IPS-NIHi11 (cell line): ENCODE measurements at places on chromosomes 2 and 18.

- no peak for DNase-seq
Observed at GRCh38 chr2:60408207-60408606, 145.2 kb downstream of the BCL11A start.

GRCh38 chr18:45324495-45325113 lies 290.7 kb upstream of the SLC14A2 start:
- DNase-seq, result peak; percentile 67

GRCh38 chr18:79380816-79381806 lies 14.6 kb upstream of the NFATC1 start:
- peak; percentile 92 for DNase-seq

GRCh38 chr2:168632709-168633121 lies 169.7 kb upstream of the NOSTRIN start:
- peak; percentile 34 for DNase-seq

DNA sequence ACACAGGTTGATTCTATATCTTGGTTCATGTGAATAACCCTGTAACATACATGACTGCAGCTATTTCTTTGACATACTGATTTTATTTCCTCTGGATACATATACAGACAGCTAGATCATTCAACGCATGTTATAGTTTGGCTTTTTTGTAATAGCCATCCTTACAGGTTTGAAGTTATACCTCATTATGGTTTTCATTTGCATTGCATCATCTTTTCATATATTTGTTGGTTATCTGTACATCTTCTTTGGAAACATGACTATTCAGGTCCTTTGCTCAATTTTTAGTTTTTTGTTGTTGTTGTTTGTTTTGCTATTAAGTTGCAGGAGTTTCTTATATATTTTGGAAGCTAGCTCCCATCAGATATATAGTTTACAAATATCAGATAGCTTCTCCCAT lies 276.2 kb upstream of the NETO1 start:
- no peak for DNase-seq

DNA sequence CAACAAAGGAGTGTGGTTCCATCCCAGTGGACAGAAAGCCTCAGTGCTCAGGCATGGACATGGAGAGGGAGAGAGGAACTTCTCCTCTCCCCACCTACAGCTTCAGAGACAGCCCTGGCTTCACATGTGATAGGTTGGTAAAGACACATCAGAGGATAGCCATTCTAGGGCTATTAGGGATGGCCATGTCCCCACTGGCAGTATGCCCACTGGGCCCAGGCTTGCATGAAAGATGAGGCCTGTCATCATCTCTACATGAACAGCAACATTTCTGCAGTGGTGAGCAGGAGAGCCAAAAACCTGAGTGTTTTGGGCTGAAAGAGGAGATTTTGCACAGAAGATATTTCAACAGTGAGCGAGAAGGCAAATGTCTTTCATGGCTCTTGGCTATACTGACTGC lies 517.2 kb downstream of the NR4A2 start:
- no peak for DNase-seq

GRCh38 chr2:235502336-235502735 lies 8.5 kb downstream of the AGAP1 start:
- no peak for DNase-seq

GRCh38 chr2:20433946-20434553 lies 12.8 kb upstream of the RHOB start:
- DNase-seq, result no peak

GRCh38 chr2:104049438-104049837 lies 804.5 kb upstream of the POU3F3 start:
- DNase-seq, result no peak

DNA sequence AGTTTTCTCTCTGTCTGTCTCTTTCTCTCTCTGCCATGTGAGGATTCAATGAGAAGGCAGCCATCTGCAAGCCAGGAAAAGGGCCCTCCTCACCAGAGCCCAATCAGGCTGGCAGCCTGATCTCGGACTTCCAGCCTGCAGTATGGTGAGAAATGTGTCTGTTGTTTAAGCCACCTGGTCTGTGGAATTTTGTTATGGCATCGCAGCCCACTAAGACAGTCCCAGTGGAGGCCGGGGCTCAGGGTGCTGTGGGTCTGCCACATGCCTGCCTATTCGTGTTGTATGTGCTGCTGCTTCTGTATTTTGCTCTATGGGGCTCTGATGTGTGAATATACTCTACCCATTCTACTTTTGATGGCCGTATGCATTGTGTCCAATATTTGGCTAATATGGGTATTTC lies 139.0 kb upstream of the HS6ST1 start:
- no peak for DNase-seq
